ENCODE measurements at places on chromosomes 3 and 15.

GRCh38 chr3:61181874-61182273 is 69.4 kb downstream of the FHIT start:
- DNase-seq = no peak

DNA sequence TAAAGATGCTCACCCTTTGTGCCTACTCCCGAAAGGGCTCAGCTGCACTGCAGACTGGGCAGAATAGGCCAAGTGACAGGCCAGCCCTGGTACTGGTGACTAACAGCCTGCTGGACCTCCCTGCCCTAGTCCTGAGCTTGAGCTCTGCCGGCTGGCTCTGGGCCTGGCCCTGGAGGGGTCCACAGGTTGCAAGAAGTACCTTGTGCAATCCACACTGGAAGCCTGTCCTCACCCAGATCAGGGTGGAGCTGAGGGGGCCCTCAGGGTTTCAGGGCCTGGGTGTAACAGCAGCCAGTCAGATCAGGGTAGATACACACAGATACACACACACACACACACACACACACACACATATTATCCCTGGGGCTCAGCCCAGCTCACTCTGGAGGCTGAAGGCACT is 27.3 kb upstream of the PLA2G4D start:
- DNase-seq = no peak

GRCh38 chr3:172709774-172710663 is 848 bp downstream of the NCEH1 start:
- no peak for DNase-seq

DNA sequence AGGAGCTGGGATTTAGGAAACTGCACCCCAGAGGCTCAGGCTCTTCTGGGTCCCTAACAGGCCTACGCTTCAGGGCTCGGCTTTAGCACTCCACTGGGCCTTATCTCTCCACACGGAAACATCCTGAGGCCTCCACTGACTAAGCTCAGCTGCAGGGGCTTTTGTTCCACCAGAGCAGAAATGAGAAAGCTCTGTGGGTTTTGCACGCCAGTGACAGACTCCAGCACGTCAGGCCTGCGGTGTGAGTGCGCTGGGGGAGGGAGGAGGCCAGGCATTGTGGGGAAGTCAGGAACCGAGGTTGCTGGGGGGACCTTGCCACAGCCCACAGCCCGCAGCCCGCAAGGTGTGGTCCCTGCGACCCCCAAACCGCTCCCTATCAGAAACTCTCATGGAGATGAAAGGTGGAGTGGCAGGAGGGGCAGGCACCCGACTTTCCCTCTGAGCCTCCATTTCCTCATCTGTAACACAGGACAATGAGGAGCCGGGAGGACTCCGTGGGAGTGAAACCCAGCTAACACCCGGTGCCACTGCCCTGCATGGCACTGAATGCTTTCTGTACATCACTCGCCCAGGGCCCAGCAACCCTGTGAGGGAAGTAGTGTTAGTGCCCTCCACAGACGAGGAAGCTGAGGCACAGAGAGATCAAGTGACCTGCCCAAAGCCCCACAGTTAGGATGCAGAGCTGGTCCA is 106.5 kb downstream of the TPRA1 start:
- DNase-seq = no peak

GRCh38 chr3:449711-450110 is 253.1 kb downstream of the CHL1 start:
- DNase-seq = no peak

DNA sequence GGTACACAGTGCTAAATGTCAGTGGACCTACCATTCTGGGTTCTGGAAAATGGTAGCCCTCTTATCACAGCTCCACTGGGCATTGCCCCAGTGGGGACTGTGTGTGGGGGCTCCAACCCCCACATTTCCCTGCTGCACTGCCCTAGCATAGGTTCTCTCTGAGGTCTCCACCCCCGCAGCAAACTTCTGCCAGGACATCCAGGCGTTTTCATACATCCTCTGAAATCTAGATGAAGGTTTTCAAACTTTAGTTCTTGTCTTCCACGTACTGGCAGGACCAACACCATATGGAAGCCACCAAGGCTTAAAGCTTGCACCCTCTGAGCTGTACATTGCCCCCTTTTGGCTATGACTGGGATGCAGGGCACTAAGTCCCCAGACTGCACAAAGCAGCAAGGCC is 788.2 kb upstream of the ALCAM start:
- DNase-seq = no peak

DNA sequence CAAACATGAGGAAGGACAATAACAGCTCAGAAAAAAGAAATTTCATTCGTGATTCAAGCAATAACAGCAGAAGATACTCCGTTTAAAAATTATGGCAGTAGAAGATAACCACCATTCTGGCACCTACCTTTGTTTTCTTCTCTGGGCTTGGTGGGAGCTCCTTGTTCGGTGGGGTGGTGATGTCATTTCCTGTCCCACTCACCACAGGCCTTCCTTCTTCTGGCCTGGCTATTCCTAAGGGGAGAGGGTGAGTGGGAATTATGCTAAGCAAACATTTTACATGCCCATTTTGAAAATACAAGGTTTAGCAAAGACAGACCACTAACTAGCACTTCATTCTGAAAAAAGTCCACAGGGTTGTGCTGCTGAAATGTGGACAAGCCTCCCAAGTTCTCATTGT is 74.4 kb downstream of the DHX30 start:
- no peak for DNase-seq

- no peak for DNase-seq
Observed at GRCh38 chr3:109445210-109445609, 107.9 kb upstream of the DPPA4 start.

DNA sequence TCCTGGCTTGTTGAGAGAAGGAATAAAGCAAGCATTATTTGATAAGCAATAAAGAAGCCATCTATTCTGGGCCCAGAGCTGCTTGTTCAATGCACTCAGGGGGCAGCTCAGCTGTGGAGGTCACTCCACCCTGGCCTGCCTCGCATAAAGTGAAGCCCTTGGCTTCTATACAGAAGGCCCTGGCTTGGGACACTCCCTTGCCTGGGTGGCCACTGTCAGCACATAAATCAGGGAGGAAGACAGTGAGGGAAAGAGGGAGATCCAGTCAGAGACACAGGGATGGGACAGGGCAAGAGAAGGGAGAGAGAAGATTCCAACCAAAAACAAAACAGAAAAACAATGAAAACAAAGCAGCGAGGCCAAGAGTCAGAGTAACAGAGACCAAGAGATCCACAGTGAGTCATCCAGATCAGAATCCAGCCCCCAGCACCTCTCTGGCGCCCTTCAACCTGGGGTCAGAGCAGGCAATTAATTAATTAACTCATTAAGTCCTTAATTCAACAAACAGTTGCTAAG is 11.8 kb downstream of the INSYN1 start:
- no peak for DNase-seq

DNA sequence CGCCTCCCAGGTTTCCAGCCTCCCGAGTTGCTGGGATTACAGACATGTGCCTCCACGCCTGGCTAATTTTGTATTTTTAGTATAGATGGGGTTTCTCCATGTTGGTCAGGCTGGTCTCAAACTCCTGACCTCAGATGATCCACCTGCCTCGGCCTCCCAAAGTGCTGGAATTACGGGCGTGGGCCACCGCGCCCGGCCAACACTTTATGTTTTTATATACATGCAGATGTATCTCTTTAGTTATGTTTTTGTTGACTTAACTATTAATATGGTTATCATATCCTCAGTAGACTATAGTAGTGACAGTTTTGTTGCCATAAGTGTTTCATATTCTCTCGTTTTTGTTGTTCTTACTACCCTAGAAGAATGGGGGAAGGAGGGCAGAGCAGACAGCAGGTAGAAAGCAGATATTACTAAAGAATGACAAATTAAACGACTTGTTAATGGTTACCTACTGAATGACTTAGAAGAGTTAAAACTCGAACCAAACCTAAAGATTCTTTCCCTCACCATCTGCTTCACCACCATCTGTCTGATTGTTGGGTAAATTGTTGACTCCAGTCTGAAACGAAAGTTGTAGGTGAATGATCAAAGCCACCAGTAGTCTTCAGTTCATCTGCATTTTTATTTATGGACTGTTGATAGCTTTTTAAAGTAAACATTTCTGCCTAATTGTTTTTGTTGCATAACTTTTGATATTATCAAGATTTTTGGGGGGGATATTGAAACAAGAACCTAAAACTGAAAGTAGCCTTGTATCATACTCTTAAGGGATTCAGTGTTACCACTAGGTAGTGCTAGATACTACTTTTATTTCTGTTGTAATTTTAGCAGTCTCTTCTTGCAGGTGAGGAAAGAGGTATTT is 89.3 kb downstream of the RASA2 start:
- peak; percentile 32 for DNase-seq

DNA sequence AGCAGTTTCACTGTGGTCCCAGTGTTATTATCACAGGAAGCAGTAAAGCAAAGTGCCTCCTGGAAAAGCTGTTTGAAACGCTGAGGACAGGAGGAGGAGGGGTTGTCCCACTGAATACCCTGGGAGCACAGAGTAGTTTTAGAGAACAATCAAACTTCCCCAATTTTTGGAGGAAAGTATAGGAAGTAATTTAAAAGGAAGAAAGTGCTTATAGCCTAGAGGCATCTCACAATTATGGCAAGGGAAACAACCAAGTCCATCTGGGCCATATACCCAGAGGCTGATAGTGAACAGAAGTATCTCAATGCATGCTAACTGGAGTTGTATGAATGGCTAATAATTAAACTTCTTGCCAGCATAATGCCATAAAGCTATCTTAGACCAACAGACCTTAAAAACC is 137.2 kb upstream of the EPHA6 start:
- no peak for DNase-seq

GRCh38 chr3:88668180-88668579 is 439.2 kb upstream of the EPHA3 start:
- DNase-seq = no peak

GRCh38 chr3:46607603-46608028 is 4.7 kb upstream of the FAM240A start:
- DNase-seq = no peak

DNA sequence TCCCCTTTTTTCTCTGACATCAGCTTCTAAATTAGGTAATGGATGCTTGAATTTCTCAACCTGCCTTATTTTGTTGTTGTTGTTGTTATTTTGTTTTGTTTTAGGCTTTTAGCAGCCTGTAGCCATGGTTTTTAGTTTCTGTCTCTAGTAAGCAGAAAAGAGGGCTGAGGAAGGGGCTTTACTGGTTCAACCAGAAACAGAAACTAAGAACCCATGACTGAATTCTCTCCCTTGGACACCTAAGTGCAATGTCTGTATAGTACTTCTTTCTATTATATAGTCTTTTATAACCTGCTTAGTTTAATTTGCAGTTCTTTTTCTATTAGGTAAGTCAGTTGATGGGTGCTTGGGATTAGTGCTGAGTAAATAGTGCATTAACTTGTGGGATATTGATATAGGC is 129.0 kb downstream of the BBX start:
- DNase-seq = no peak

DNA sequence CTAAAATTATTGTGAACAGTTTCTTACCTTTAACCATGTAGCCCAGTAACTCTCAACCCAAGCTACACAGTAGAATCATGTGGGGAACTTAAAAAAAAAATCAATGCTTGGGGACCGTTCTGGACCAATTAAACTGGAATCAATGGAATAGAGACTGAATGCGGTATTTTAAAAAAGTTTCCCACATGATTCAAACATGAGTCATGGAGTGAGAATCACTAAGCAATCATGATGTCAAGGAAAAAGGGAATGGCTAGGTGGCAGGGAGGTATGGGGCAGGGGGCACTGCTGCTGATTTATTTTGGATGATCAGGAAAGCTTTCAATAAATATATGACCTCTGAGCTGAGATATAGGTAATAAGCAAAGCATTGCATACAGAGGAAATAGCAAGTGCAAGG is 250.5 kb upstream of the RORA start:
- no peak for DNase-seq

- DNase-seq = no peak
Observed at GRCh38 chr15:69009341-69009740, 5.2 kb upstream of the NOX5 start.

GRCh38 chr3:186931532-186932280 is 1.4 kb downstream of the ST6GAL1 start:
- DNase-seq = peak; percentile 51

DNA sequence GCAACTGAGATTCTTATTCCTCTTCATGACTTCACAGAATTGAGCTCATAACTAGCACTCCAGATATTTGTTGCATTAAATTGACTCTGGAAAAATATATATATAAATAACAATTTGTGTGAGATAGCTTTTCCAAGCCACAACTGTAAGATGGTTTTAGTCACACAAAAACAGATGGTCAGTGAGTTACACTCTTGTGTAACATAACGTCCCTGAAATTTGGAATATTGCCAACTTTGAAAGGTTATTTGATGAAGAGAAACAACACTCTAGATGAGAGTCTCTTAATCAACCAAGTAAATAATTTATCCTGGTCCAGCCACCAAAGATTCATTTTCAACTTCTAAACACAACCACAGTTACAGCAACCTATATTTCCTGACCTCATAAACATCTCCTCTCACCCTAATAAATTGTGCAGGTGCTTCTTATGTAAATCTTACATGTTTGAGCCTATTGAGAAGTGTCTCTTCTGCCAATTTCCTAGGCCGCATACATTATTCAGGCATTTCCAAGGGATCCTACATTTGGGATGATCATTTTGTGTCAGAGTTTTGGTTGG is 84.9 kb upstream of the ACP3 start:
- DNase-seq = no peak

DNA sequence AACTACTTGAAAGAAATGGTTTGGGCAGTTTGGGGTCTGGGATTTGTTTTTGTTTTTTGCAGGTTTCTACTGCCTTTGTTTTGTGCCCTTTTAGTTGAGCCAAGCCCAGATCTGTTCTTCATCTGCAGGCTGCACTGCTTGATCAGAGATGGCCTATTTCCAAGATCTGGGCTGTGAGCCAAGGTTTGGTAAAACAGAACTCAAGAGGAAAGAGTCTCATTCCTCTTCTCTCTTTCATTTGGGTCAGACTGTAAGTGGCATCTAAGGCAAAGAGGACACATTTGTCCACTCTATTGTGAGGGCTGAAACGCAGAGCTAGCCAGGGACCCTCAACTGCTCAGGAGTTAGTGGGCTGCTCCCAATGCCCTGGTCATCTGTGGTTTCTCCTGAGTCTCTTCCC is 104.4 kb upstream of the UBE3A start:
- no peak for DNase-seq

DNA sequence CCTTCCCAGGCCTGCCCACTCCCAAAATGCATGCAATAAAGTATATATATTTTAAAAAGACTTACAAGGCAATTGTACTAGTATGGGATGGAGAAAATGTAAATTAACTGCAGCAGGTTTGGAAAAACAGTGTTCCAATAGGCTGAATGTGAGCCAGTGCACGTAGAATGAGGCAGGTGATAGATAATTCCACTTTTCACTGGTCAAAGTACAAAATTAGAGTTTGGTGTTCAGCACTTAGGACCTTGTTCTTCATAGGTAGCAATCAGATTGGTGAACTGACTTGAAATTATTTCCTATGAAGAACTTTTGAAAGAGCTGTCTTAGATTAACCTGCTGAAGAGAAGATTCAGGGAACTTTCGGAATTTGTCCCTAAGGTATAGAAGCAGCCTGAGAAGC is 1.9 kb downstream of the WDR48 start:
- DNase-seq = no peak

GRCh38 chr3:169241991-169242707 is 421.4 kb downstream of the MECOM start:
- DNase-seq = no peak
